Karpas-422 (cell line): ENCODE measurements at places on chromosomes 4 and X.

- no peaks in the 10 kb centered on the region for H3K36me3 ChIP-seq
- no peak for DNase-seq
- no peak overlapping the region for H3K4me3 ChIP-seq
- H3K27me3 ChIP-seq = no peaks in the 10 kb centered on the region
- H3K4me1 ChIP-seq = no peaks in the 10 kb centered on the region
- no peak overlapping the region for H3K27ac ChIP-seq
Measured at GRCh38 chr4:170003071-170004070, 22.8 kb downstream of the MFAP3L start.

DNA sequence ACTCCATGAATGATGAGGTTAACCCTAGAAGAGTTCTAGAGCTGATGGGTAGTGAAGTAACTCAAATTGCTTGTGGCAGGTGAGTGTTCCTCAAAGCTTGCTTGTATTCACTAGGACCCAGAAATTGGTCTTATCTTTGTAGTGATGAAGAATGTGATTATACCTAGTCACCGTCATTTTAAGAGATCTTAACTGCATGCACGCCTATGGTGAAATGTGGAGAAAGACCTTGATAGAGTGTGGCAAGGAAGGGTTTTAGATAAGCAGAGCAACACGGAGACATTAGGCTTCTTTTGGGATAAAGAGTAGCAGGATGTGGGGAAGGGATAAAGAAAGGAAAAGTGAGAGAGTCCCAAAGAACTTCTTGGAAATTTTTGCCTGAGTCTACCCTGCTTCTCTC lies 42.4 kb downstream of the NAP1L5 start:
- peaks cover 6% of the 10 kb centered on the region; the same call in 1 of the 2 replicates for H3K4me1 ChIP-seq
- no peak for DNase-seq
- no peaks in the 10 kb centered on the region for H3K27me3 ChIP-seq
- no peak overlapping the region for H3K27ac ChIP-seq
- no peak overlapping the region for H3K4me3 ChIP-seq

DNA sequence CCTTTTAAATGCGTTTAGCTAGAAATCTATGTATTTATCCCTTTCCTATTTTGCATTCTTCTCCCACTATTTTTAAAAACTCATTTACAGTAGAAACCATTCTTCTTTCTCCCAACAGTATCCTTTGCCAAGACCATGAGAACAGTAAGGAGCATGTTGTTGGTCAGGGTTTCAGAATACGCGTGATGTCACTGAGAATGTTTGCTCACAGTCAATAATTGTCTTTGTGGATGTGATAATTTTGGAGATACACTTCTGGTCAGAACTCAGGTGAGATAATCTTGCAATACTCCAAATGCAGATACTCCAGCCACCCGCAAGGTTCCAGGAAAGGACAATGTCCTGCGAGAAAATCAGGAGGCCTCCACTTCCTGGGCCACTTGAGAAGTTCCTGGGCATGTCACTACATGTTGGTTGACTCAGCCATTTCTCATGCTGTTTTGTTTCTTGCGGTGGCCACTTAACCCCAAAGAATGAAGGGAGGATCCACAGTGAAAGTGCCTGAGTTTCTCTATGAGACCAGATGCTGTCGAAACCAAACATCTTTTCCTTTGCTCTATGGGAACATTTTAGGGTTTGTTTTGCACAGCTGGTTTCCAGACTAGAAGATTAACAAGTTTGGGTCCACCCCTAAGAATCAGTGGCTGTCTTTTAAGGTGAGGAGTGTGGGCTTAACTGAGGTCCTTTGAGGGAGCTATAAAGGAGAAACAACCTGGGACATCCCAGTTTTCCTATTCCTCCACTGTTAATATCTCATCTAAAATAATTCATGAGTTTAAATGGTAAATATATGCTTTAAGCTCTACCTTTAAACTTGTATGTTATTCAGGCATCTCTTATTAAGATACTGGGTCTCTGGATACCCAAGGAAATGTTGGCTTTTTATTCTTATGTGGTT lies 116.0 kb downstream of the SOWAHB start:
- no peak overlapping the region for H3K27ac ChIP-seq
- H3K4me3 ChIP-seq = no peak overlapping the region
- H3K36me3 ChIP-seq = no peaks in the 10 kb centered on the region
- no peaks in the 10 kb centered on the region for H3K4me1 ChIP-seq
- DNase-seq = no peak
- no peaks in the 10 kb centered on the region for H3K27me3 ChIP-seq

DNA sequence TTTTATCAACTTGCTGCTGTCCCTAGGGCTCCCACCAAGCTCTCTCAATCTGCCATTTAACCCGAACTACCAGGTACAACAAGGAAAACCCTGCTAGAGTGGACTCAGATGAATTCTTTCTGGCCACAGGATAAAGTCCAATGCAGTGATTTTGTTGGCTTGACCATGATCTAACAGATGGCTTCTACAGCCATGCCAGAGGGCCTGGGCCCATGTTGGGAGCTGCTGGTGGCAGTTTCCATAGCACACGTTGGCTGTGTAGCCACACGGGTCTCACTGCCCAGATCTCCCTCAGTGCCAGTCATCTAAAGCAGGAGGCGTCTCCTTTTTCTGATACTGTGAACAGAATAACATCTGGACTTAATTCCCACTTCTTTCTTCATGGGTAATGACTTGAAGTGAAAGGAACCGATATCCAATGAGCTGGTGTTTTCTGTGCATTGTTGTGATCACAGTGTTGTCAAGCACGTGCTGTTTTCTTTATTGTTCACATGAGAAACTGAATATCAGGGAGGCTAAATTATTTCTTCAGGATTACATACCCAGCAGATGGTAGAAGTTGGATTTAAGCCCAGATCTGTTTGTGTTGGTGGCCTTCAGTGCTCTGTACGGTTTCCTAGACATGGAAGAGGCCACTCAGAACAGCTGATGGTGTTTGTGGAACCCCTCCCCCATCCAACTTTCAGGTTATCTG lies 85.2 kb upstream of the CLCN4 start:
- H3K27me3 ChIP-seq = no peaks in the 10 kb centered on the region
- no peak overlapping the region for H3K27ac ChIP-seq
- no peak for DNase-seq
- no peaks in the 10 kb centered on the region for H3K4me1 ChIP-seq

DNA sequence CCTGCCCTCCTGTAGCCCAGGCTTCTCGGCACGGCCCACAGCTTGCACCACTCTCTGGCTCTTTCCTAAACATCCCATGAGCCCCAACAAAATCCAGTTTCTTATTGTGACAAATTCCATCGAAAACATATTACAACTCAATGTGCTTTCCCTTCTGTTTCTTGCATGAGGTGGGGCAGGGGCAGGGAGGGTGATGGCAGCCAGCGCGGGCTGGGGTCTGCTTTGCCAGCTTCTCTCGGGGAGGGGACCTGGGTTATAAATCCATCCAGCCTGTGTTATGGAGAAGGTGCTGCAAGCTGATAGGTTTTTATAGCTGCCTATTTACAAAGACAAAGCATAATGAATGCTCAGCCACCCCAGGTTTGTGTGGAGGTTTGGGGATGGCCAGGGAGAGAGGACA lies 21.1 kb downstream of the PPP2R2C start:
- no peak overlapping the region for H3K4me3 ChIP-seq
- no peak for DNase-seq
- no peaks in the 10 kb centered on the region for H3K36me3 ChIP-seq
- H3K27me3 ChIP-seq = no peaks in the 10 kb centered on the region

GRCh38 chr4:24169956-24170355 lies 280.1 kb upstream of the PPARGC1A start:
- H3K27me3 ChIP-seq = no peaks in the 10 kb centered on the region
- H3K4me1 ChIP-seq = no peaks in the 10 kb centered on the region
- no peak for DNase-seq
- no peak overlapping the region for H3K27ac ChIP-seq

DNA sequence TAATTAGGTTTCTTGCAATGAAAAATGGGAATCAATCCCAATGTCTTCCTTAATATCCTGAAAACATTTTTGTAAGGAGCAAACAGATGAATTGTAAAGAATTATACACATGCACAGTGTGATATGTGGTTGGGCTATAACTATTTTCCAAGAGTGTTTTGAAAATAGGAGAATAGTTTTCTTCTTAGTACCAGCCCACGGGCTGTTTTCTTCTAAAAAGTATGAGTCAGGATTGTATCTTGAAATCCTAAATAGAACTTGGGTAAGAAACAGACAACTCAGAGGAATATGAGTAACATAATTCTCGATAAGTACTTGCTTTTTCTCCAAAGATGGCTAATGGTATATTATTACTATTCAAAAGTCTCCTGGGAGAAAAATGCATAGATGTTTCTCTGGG lies 136.7 kb downstream of the MAGEC2 start:
- H3K36me3 ChIP-seq = no peaks in the 10 kb centered on the region
- no peak overlapping the region for H3K27ac ChIP-seq
- H3K4me1 ChIP-seq = no peaks in the 10 kb centered on the region
- H3K27me3 ChIP-seq = no peaks in the 10 kb centered on the region
- H3K4me3 ChIP-seq = no peak overlapping the region

DNA sequence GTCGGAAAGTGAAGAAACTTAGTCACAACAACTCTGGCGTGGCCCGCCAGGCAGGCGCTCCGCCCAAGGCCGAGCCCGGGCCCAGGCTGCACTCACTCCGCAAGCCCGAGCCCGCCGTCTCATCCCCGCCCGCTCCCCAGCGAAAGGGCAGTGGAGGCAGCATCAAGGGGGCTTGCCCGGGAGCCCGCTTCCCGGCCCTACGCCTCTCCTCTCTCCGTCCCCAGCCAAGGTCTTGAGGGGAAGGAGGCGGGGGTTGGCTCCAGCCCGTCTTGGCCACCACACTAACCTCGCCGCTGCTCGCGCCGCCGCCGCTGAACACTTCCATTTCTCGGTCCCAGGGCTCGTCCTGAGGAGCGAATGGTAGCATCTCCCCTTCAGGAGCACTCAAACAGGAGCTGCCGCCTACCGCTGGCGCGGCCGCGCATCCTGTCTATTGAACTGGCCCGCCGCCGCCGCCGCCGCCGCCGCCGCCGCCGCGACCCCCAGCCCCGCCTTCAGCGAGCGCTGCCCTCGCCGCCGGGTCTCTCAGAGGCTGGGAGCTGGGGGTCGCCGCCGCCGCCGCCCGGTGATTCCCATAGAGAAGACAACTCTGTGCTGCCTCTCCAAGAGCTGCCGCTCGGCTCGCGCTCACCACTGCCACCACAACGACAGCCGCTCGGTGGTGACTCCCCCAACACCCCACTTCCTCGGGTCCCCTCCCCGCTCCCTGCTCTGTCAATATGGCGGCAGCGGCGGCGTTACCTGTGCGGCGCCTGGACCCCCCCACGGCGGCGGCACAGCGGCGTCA lies at the start of gene RPS6KA6:
Gene RPS6KA6, minus strand, starts transcription at position 667 of the 787 bp plus-strand sequence. Its CDS starts 300 bp downstream, at position 367.
- peak within 1 kb of the TSS; percentile 89 for H3K4me3 ChIP-seq
- H3K27ac ChIP-seq = no peak within 1 kb of the TSS
- H3K36me3 ChIP-seq = no peaks in the 10 kb centered on the region
- H3K4me1 ChIP-seq = peaks cover 20% of the 10 kb centered on the region
- DNase-seq = peak; percentile 69

GRCh38 chrX:73448379-73448778 lies 1.5 kb downstream of the CDX4 start:
- no peaks in the 10 kb centered on the region for H3K36me3 ChIP-seq
- no peaks in the 10 kb centered on the region for H3K4me1 ChIP-seq
- H3K27ac ChIP-seq = no peak overlapping the region
- no peak for DNase-seq

DNA sequence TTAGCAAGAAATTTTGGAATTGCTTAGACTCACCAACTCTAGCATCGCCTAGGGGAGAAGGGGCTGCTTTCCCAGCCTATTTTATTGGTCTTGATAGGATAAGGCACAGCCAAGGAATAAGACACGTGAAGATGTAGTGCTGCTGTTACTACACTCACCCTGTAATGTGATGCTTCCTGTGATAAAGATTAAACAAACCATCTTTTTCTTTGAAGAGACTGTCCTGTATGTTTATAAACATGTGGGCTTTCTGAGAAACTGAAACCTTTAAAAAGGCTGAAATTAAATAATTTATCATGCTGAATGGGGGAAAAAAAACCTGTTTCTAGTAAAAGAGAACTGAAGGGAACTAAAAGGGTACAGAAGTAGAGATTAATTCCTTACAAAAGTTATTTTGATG lies 13.2 kb downstream of the TAPT1 start:
- peaks cover 10% of the 10 kb centered on the region for H3K4me1 ChIP-seq
- H3K36me3 ChIP-seq = 0 out of 2 replicates have a peak, but pooled peaks cover 4% of the 10 kb centered on the region
- DNase-seq = no peak
- H3K27ac ChIP-seq = no peak overlapping the region
- H3K4me3 ChIP-seq = no peak overlapping the region

- H3K4me3 ChIP-seq = no peak overlapping the region
- DNase-seq = no peak
- no peak overlapping the region for H3K27ac ChIP-seq
Measured at GRCh38 chrX:46704767-46705386, 54.0 kb downstream of the SLC9A7 start.

GRCh38 chr4:44446801-44447562 lies 1.6 kb downstream of the KCTD8 start:
- no peak overlapping the region for H3K4me3 ChIP-seq
- no peak overlapping the region for H3K27ac ChIP-seq
- no peaks in the 10 kb centered on the region for H3K27me3 ChIP-seq

GRCh38 chr4:182711211-182711610 lies 206.0 kb downstream of the DCTD start:
- H3K36me3 ChIP-seq = no peaks in the 10 kb centered on the region
- no peaks in the 10 kb centered on the region for H3K27me3 ChIP-seq
- H3K4me3 ChIP-seq = no peak overlapping the region
- no peaks in the 10 kb centered on the region for H3K4me1 ChIP-seq
- no peak for DNase-seq
- no peak overlapping the region for H3K27ac ChIP-seq

DNA sequence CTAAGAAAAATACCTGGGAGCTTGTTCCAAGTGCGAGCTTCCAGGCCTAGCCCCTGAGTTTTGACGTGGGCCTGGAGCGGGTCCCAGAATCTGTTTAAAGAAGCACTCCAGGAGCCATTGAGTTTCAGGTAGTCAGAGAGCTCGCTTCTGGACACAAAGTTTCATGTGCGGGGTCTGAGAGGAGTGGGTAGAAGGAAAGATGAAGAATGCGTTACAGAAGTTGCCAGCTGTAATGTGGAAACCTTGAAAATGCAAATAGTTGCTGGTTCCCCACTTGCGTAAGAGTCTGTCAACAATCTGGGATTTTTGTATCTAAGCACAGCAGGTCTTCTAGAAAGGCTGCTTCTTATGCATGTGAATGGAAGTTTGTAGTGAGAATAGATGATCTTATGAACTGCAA lies 77.5 kb upstream of the CLCN4 start:
- H3K4me1 ChIP-seq = no peaks in the 10 kb centered on the region
- no peak overlapping the region for H3K4me3 ChIP-seq
- no peak for DNase-seq
- no peaks in the 10 kb centered on the region for H3K36me3 ChIP-seq
- no peaks in the 10 kb centered on the region for H3K27me3 ChIP-seq

GRCh38 chrX:71606536-71607216 lies 11.6 kb downstream of the CXCR3 start:
- no peaks in the 10 kb centered on the region for H3K27me3 ChIP-seq
- DNase-seq = no peak
- no peak overlapping the region for H3K27ac ChIP-seq
